ENCODE measurements at places on chromosomes 7 and 10.

DNA sequence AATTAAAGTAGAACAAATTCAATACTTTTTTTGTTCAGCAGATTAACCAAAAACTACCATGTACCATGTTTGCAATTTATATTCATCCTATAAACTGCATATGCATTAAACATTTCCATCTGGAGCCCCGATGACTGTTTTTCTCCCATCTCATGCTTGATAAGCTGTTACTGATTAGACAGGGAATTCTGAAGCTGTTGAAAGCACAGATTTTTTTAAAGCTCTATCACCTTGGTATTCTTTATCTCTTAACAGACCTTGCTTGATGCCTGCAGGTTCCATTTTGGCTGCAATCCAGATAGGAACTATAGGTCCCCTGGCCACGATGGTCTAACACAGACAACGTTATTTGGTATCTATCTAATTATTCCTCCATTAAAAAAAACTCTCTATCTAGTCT is 961.7 kb downstream of the CNTNAP2 start:
- no peak for DNase-seq

GRCh38 chr10:74750848-74751274 is 75.5 kb upstream of the KAT6B start:
- DNase-seq: no peak

DNA sequence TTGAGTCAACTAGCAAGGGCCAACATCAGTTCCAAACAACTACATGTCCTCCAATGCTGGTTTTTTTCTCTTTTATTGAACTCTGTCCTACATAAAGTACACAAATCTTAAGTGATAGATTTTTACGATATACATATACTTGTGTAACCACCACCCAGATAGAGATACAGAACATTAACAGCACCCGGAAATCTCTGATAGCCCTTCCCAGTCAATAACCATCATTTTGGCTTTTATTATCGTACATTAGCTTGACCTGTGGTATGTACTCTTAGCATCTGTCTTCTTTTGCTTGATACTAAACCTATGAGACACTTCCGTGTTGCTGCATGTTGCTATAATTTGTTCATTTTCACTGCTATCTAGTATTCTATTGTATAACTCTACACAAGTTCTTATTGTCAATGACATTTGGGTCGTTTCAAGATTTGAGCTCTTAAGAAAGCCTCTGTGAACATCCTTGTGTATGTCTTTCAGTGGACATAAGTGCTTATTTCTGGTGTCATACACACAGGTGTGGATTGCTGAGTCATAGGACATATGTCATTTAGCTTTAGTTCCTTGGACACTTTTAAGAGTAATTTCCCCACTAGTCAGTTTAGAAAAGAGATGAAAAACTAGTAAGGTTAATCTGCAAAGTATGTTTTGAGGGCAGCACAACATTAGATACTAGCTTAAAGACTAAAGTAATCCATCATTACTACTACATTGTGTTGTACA is 111.1 kb downstream of the PRLHR start:
- no peak for DNase-seq

DNA sequence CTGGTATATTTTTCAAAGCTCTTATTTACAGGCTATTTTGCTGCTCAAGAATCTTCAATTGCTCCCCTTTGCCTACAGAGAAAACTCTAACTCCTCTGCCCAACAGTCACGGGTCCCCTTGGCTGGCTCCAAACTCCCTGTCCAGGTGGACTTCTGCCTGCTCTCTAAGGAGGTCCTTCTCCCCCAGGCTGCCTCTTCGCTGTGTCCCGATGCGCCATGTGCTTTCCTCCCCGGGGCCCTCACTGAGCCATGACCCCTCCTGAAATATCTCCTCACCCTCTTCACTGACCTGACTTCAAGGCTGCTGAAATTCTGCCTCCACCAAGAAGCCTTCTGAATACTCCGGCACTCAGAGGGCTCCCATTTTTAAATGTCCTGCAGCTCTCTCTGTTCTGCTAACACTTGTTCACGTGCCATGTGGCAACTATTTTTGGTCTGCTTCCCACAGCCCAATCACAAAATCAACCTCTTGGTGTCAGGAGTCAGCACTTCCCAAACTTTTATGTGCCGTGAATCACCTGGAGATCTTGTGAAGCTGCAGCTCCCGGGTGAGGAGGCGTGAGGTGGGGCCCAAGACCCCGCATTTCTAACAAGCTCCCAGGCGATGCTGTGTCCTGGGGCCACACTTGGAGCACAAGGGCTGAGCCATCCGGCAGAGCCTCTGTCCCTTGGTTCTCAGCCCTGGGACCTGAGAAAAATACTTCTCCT is 85.7 kb upstream of the COL13A1 start:
- DNase-seq: no peak

DNA sequence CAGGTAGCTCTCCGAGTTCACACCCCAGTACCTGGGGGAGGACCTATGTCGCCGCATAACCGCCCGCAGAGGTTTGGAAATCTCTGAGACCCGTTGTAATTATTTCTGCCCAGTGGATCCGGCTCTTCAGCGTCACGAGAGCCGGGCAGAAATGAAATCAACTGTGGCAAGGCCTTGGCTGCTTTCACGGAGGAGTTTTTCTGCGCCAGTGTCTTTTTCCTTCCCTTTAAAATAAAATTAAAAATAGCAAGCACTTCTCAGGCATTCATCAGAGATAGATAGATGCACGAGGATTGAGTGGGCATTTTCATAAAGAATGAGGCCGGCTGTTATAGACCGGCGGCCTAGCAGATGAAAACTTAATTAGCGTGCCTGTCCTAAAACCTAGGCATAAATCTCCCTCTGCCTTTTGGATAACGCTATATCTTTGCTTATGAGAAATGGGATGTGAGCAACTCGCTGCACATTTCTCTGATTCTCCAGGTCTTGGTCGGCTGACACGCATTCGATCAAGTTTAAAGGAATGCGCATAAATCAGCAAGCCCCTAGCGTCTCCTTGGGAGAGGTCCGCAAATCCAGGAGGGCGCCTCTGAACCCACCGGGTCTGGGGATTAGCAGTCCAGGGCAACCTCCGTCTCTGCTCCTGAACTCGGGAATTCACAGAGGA is 6.4 kb downstream of the HOXA13 start:
- no peak for DNase-seq

DNA sequence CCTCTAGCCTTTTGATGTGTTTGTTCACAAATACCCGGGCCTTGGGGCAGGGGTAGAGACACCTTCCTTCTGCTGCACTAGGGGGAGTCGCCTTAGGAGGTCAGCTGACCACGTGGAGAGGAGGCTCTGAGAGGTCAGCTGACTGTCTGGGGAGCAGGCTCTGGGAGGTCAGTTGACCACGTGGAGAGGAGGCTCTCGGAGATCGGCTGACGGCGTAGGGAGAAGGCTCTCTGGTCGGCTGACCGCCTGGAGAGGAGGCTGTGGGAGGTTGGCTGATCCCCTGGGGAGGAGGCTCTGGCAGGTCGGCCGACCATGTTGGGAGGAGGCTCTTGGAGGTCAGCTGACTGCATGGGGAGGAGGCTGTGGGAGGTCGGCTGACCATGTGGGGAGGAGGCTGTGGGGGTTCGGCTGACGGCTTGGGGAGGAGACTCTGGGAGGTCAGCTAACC is 59.6 kb upstream of the LYZL1 start:
- DNase-seq: no peak

DNA sequence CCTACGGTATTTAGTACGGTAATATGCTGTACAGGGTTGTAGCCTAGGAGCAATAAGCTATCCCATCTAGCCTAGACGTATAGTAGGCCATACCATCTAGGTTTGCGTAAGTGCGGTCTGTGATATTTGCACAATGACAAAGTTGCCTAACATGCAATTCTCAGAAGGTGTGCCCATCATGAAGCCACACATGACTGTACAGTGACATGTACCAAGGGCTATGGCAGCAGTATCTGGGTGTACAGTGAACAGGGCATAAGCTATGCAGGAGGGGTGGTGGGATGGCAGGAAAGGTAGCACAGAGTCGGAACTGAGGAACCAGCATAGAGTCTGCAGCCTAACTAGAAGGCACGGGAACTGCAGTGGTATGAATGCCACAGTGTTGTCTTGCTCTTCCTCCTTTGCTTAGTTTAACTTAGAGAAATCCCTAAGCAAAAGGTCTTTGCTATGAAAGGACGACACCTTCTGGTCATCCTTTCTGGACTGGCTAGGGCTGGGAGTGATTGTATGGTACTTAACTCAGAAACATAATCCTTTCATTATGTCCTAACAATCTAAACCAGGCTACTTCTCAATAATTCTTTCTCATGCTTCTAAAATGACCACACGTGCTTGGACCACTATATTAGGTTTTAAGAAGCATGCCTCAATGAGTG is 93.5 kb downstream of the DYNC1I1 start:
- no peak for DNase-seq

- DNase-seq: no peak
Observed at GRCh38 chr7:71486856-71487628, 355.1 kb downstream of the GALNT17 start.

- DNase-seq: no peak
Observed at GRCh38 chr7:127588697-127589482, 679 bp downstream of the ARF5 start.

DNA sequence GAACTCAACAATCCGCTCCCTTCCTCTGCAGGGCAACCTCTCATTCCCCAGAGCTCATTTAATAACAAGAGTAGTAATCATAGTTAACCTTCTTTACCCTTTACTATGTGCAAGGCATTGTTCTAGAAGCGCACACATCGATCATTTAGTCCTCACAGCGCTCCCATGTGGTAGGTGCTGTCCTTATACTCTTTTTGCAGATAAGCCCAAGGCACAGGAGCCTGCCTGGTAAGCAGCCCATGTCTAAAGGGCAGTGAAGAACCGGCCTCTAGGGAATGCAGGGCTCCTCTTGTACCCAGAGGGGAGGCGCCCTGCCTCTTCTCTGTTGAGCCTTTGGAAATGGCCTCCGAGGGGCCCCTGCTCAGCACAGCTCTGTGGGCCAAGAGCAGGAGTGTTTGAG is 14.3 kb downstream of the CHST3 start:
- DNase-seq: no peak

GRCh38 chr7:43619213-43620012 is 36.5 kb downstream of the STK17A start:
- no peak for DNase-seq

DNA sequence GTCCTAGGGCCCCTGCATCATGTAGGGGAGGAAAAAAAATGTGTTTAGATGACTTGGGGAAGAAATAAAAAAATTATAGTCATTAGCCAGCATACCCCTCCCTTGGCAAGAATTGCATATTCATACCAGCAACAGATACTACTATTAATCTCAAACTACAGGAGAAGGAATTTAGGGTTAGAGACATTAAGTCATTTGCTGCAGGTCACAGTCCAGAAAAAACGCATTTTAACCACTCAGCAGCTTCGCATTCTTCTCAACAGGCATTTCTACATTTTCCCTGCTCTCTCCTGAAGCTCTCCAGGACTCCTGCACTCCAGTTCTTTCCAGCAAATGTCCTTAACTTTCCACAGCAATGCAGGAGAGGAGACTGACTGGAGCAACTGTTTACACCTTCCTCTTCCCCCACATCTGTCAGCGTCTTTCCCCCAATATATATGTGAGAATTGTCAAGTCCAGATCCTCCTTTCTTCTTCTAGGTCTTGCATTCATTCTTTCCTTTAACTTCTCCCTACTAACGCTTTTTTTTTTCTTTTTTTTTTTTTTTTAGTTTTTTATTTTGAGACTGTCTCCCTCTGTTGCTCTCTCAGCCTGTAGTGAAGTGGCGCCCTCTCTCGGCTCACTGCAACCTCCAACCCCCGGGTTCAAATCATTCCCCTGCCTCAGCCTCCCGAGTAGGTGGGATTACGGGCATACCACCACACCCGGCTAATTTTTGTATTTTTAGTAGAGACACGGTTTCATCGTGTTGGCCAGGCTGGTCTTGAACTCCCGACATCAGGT is 35.6 kb downstream of the PRPS1L1 start:
- DNase-seq: no peak

- DNase-seq: no peak
Observed at GRCh38 chr7:120320218-120320961, 47.4 kb downstream of the KCND2 start.

GRCh38 chr10:6002809-6003510 is 25.6 kb upstream of the IL15RA start:
- no peak for DNase-seq

DNA sequence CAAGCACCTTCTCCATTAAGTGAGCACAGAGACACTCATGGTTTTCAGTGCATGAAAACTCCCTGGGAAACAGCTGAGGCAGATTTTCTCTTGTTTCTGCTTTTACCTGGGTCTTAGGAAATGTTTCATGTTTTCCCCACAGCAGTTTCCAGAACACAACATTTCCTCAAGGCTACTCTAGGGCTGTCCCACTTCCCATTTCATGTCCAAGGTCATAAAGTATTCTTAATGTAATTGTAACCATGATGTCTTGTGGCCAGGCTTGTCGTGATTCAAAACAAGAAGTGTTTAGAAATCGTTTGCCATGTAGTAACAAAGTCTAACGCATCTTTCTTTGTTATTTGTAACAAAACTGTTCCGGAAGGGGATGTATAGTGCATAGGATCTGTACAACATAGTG is 83.8 kb upstream of the NRP1 start:
- no peak for DNase-seq

- no peak for DNase-seq
Observed at GRCh38 chr10:34978080-34978479, 112.1 kb downstream of the CUL2 start.

DNA sequence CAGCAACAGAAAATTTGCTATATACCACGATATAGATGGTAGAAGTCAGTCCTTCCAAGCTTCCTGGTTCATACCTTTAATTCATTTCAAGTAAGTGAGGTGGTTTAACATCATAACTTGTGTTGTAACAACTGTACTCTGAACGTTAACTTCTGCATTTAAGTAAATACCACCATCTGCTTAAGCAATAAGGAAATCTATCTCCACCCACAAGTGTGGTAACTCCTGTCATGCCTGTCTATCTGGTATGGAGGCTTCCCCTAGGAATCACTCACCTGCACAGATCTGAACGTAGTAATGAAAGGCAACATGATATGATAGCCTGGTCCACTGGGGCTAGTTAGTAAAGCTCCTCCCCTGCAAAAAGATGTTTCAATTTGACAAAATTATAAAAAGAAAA is 2.3 kb downstream of the ERLIN1 start:
- DNase-seq: no peak

GRCh38 chr7:107527196-107527595 is 36.5 kb downstream of the COG5 start:
- DNase-seq: no peak

DNA sequence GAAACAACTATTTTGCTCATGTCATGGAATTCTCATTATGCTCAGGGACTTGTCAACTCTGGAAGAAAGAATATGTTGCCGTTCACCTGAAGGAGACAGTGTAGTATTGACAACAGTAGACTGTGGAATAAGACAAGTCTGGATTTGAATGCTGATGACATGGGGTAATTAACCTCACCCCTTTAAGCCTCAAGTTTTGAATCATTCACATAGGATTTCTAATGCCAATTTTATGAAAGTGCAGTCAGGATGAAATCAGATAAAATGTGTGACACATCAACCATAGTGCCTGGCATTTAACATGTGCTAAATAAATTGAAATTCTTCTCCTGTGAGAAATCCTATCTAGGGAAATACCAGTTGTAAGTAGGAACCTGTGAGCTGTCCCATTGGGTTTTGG is 305.8 kb downstream of the KIF20B start:
- DNase-seq: no peak

All from stimulated activated CD8-positive, alpha-beta memory T cell treated with anti-CD3 and anti-CD28 coated beads, Interleukin-7, amount 100 ng/mL, for 1 hour (primary cell).